ENCODE measurements at places on chromosomes 7 and 10. TPM values are rescaled to one million over a fixed set of nuclear protein-coding genes. Genes with fewer than 3 reads are reported as not detected.
A peak's percentile ranks its signal among the peaks of the same experiment; 100 is the strongest.

- peak overlapping the region; percentile 94 for H3K27ac ChIP-seq
- no peak overlapping the region for H3K4me3 ChIP-seq
- H3K4me1 ChIP-seq = peaks cover 93% of the 10 kb centered on the region
- H3K36me3 ChIP-seq = no peaks in the 10 kb centered on the region
Measured at GRCh38 chr7:47576031-47576865, 5.7 kb downstream of the TNS3 start.

Gene IKZF1
- total RNA-seq = 32.3 TPM

DNA sequence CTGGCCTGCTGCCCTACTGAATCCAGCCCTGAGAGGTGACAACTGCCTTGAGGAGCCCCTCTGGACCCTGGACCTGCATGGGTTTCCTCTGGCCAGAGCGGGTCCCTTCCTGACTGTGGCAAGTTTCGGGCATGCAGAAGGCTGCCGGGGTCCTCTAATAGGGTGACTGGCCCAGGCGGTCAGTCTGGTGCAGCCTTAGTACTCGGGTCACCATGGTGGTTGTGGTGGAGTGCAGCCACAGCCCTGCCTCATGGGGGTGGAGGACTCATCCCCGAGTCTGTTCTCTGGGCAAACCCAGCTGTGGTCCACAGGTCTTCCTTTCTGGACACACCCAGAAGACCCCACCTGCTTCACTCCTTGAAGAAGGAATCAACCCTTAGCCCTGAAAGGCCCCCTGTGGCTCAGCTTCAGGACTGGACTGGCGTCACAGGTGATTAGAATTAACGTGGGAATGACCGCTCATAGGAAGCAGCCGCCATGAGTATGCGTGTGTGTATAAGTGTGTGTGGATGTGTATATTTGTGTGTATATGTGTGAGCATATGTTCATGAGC, 28.7 kb downstream of the RAMP3 start:
- H3K4me3 ChIP-seq = no peak overlapping the region
- H3K4me1 ChIP-seq = no peaks in the 10 kb centered on the region
- no peaks in the 10 kb centered on the region for H3K27me3 ChIP-seq
- no peaks in the 10 kb centered on the region for H3K36me3 ChIP-seq

Gene UNCX
- total RNA-seq = not detected

DNA sequence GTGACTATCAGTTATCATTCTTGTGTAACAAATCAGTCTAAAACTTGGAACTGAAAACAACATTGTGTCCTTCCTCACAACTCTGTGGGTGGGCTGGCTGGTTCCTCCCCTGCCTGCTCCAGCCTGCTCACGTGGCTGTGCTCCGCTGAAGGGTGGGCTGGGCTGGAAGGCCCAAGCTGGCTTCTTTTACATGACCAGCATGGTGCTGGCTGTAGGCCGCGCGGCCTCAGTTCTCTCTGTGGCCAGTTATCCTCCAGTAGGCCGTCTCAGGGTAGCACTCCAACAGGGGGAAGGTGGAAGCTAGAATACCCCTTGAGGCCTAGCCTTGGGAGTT, 11.3 kb downstream of the ADAMTS14 start:
- no peak for DNase-seq
- H3K27ac ChIP-seq = no peak overlapping the region
- H3K27me3 ChIP-seq = no peaks in the 10 kb centered on the region
- H3K36me3 ChIP-seq = no peaks in the 10 kb centered on the region
- H3K4me3 ChIP-seq = no peak overlapping the region
- H3K4me1 ChIP-seq = no peaks in the 10 kb centered on the region

DNA sequence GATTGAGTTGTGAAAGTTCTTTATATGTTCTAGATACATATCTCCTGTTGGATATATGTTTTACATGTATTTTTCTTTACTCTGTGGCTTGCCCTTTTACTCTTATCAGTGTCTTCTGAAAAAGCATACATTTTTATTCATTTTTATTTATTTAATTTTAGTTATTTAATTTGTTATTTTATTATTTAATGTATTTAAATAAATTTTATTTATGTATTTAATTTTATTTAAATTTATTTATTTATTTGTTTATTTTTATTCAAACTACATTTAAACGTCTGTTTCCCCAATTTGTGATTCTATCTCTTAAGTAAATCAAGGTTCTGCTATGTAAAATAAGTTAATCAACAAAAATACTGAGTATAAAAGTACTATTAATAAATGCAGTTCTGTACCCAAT, 279.1 kb upstream of the AKR1E2 start:
- no peaks in the 10 kb centered on the region for H3K4me1 ChIP-seq
- H3K27ac ChIP-seq = no peak overlapping the region
- H3K36me3 ChIP-seq = no peaks in the 10 kb centered on the region
- no peaks in the 10 kb centered on the region for H3K27me3 ChIP-seq

DNA sequence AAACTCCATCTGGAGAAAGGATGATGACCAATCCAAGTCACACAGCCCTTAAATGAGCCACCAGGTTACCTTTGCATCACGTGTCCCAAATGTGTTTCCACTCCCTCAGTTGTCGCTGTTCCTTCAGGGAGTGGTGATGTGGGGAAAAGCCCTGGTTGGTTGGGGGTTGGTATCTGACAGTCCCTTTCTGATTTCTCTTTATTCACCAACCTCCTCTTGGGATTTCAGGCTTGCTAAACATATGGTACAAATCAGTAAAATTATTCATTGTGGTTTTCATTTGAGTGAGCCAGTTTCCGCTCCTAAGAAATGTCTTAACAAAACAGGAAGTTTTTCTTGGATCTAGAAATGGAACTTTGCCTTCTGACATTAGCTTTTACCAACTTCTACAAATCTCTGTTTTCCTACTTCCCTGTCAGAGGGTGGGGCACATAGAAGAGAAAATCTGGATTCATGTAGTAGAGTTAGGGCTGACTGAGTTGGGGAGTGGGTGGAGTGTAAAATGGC, 40.0 kb upstream of the KMT2E start:
- peak overlapping the region; percentile 84 for H3K27ac ChIP-seq
- no peak overlapping the region for H3K4me3 ChIP-seq
- peaks cover 32% of the 10 kb centered on the region for H3K4me1 ChIP-seq
- no peaks in the 10 kb centered on the region for H3K27me3 ChIP-seq
- no peaks in the 10 kb centered on the region for H3K36me3 ChIP-seq
- no peak for DNase-seq

DNA sequence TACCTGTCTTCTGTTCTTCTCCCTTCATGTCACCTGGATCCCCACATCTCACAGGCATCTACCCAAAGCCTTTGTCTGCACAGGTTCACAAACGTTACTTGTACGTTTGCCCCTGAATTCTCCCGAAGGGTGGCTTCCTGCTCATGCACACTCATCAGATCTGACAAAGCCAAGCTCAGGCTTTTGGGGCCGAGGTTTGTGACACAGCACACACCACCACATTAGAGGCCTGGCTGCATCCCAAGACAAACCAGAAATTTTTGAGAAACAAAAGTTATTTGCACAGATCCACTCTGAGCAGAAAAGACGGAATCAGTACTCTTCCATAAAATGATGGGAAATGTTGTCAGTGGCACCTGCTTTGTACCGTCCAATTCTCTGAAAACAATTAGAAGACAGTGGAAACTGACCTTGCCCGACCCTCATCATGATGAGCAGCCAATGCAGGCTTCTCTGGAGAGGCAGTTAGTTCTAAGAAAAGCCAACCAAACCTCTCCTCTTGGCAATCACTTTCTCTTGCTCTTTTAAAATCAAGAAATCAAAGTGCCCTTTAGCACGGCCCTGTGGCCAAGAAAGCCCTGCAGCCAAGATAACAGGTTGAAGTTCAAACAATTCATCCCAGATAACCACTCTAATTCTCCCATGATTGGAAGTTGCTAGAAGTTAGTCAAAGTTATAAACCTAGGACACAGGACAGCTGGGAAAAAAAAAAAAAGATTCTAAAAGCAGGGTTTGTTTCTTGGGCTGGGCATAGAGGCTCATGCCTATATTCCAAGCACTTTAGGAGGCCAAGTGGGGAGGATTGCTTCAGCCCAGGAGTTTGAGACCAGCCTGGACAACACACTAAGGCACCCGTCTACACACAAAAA, 13.6 kb upstream of the SVIL start:
- no peaks in the 10 kb centered on the region for H3K27me3 ChIP-seq
- H3K4me1 ChIP-seq = peaks cover 27% of the 10 kb centered on the region
- peak; percentile 51 for DNase-seq
- H3K36me3 ChIP-seq = no peaks in the 10 kb centered on the region

Gene MRM2
- 17.1 TPM for total RNA-seq

DNA sequence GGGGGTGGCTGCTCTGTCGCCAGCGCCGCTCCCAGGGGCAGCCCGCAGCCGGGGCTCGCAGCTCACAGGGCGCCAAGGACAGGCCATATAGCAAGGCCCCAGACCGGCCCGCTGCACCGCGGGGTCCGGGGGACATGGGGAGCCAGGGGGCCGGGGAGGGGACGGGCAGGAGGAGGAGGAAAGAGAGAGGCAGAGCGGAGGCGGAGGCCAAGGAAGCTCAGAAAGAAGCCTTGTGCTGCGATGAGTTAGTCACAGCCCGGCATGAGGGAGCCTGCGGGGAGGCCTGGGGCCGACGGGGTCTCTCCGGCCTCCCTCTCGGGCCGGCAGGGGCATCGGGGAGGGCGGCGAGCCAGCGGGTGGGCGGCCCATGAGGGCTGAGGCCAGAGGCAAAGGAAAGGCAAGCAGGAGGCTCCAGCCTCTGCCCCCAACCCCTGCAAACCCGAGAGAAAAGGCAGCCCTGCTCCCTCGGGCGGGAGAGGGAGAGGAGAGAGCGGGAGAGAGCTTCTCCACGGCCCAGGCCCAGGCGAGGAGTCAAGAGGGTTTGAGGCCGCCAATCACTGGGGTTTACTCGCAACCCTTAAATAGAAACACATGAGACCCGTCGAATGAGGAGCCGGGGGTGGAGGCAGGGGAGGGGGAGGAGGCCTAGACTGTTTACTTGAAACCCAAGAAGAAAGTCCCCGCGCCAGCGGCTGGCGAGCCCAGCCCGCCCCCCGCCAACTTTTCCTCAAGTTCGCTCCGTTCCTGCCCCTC, 167.9 kb downstream of the NEURL1 start:
- peak overlapping the region; percentile 66 for H3K4me3 ChIP-seq
- H3K27me3 ChIP-seq = no peaks in the 10 kb centered on the region
- peaks cover 18% of the 10 kb centered on the region for H3K36me3 ChIP-seq
- H3K27ac ChIP-seq = peak overlapping the region; percentile 92
- H3K4me1 ChIP-seq = peaks cover 36% of the 10 kb centered on the region

DNA sequence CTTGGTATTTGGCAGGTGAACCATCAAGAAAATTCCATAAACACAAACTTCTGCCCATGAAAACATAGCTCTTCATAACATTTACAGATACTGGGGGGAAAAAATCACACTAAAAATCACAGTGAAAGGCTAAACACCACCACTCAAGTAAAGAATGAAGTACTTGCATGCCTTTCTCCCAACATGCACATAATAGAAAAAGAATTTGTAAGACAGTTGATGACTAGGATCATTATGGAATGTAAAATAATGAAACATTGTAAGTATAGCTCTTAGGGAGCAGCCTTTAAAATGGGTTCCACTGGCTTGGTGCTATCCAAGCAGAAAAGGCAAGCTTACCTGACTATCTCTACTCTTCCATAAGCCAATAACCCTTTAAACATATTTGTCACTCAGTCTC, 299.9 kb upstream of the LRRN3 start:
- no peak overlapping the region for H3K27ac ChIP-seq
- H3K4me3 ChIP-seq = no peak overlapping the region
- H3K4me1 ChIP-seq = no peaks in the 10 kb centered on the region
- H3K27me3 ChIP-seq = no peaks in the 10 kb centered on the region
- H3K36me3 ChIP-seq = no peaks in the 10 kb centered on the region

GRCh38 chr10:113576852-113577251, 24.0 kb downstream of the HABP2 start:
- H3K4me3 ChIP-seq = no peak overlapping the region
- no peaks in the 10 kb centered on the region for H3K36me3 ChIP-seq
- H3K27ac ChIP-seq = no peak overlapping the region
- no peak for DNase-seq

Gene PRF1
- total RNA-seq = 1.5 TPM

Gene AGR3
- total RNA-seq = not detected

Gene CFTR
- 1.9 TPM for total RNA-seq

Gene EGR2
- total RNA-seq = not detected

DNA sequence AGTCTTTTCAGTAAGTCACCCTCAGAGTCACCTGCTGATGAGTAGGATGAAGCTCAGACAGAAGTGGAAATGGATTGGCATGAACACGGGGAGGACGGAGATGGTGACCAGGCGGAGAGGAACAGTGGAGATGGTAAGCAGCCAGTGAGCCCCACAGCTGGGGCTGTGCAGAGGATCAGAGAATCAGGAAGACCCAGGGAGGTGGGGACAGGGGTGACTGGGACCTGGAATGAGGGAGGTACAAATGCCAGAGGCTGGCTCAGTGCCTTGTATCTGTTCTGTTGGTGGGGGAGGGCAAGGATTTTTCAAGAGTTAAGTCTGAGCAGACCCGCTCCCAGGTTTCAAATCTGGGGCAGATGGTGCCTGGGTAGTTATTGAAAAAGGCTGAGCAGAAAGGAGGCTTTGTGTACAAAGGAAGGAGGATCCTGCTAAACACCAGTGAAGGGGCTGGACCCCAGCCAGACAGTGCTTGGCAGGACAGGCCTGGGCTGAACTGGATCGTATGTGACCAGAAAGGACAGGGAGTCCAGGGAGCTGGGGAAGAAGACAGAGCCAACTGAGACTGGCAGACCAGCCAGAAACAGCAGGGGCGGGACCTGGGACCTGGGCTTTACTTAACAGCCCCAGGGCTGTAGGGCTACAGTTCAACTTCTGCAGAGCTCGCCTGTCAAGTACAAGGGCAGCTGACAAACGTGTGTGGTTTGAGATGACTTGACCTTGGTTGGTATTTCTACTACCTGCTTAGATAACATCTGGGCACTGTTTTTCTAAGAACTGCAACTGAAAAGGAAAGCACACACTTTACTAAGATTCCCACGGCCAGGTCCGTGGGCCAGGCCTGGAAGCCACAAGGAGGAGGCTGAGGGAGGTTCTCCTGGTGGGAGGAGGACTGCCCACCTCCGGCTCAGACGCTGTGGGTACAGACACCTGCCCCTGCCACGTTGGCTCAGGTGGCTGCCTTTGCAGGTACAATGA, 13.2 kb upstream of the FRMPD2 start:
- no peak overlapping the region for H3K4me3 ChIP-seq
- no peaks in the 10 kb centered on the region for H3K27me3 ChIP-seq
- H3K27ac ChIP-seq = peak overlapping the region; percentile 3
- H3K4me1 ChIP-seq = peaks cover 7% of the 10 kb centered on the region
- DNase-seq = peak; percentile 61

DNA sequence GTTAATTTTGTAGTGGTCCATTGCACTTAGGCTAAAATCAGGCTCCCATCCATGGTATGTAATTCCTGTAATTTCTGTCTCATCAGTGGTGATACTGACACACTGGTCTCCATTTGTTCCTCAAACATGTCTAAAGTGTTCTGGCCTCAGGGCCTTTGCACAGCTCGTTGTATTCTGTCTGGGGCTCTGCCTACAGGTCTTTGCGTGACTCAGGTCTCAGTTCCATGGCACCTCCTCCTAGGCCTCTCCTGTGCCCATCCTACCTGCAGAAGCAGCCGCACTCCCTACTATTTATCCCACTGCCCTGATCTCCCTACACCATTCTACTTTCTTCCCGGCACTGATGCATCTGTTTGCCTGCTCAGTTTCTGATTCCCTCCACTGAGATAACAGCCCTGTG, 173.8 kb downstream of the ITGA8 start:
- DNase-seq = no peak
- no peaks in the 10 kb centered on the region for H3K4me1 ChIP-seq
- H3K27me3 ChIP-seq = no peaks in the 10 kb centered on the region
- no peak overlapping the region for H3K27ac ChIP-seq

GRCh38 chr7:115299397-115300037, 377.6 kb downstream of the MDFIC start:
- H3K27me3 ChIP-seq = no peaks in the 10 kb centered on the region
- H3K4me1 ChIP-seq = no peaks in the 10 kb centered on the region
- H3K27ac ChIP-seq = no peak overlapping the region
- DNase-seq = no peak
- H3K4me3 ChIP-seq = no peak overlapping the region
- H3K36me3 ChIP-seq = no peaks in the 10 kb centered on the region

- no peak overlapping the region for H3K27ac ChIP-seq
- DNase-seq = no peak
- H3K36me3 ChIP-seq = no peaks in the 10 kb centered on the region
- H3K27me3 ChIP-seq = peaks cover 13% of the 10 kb centered on the region
Measured at GRCh38 chr10:125475815-125476214, 207.1 kb downstream of the TEX36 start.

Measured in stomach (tissue), 19 donors.